ENCODE measurements at places on chromosomes 6 and 20. TPM values are rescaled to one million over a fixed set of nuclear protein-coding genes. Genes with fewer than 3 reads are reported as not detected.
A peak's percentile ranks its signal among the peaks of the same experiment; 100 is the strongest.

Gene FOXQ1
- 2.5 TPM for total RNA-seq

Gene SMPD2
- total RNA-seq = 14.8 TPM

Gene HDGFL1
- not detected for total RNA-seq

Gene TTK
- total RNA-seq = 4.4 TPM

Gene CNKSR3
- total RNA-seq = 5.4 TPM

- H3K4me1 ChIP-seq = peaks cover 5% of the 10 kb centered on the region
- no peak overlapping the region for H3K4me3 ChIP-seq
- H3K36me3 ChIP-seq = no peaks in the 10 kb centered on the region
- no peak overlapping the region for H3K27ac ChIP-seq
These were observed 404.2 kb upstream of the CITED2 start for GRCh38 chr6:139778688-139779087.

- H3K27ac ChIP-seq = no peak overlapping the region
- no peaks in the 10 kb centered on the region for H3K27me3 ChIP-seq
- no peaks in the 10 kb centered on the region for H3K4me1 ChIP-seq
- DNase-seq = no peak
These were observed 263.1 kb upstream of the HSF2 start for GRCh38 chr6:122136386-122136785.

DNA sequence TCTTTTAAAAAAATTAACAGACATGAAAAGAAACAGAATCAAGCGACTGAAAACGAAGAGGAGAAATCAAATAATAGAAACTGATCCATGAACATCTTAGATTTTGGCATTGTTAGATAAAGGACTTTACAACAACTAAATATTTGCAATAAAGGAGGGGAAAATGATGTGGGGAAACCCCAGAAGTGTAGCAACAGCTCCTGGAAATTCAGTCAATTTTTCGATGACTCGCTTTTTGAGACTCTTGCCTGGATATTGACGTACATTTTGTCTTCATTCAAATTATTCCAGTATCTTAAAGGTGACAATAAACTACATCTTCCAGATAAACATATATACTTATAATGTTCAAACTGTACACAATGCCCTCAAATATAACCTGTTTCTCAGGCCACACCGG, 44.1 kb downstream of the ADGB start:
- no peaks in the 10 kb centered on the region for H3K36me3 ChIP-seq
- no peak for DNase-seq
- no peak overlapping the region for H3K4me3 ChIP-seq
- no peaks in the 10 kb centered on the region for H3K27me3 ChIP-seq
- H3K4me1 ChIP-seq = no peaks in the 10 kb centered on the region
- H3K27ac ChIP-seq = no peak overlapping the region

- peaks cover 24% of the 10 kb centered on the region for H3K4me1 ChIP-seq
- H3K4me3 ChIP-seq = no peak overlapping the region
- H3K27ac ChIP-seq = peak overlapping the region; percentile 66
- H3K27me3 ChIP-seq = no peaks in the 10 kb centered on the region
These were observed 23.7 kb upstream of the TMEM14A start for GRCh38 chr6:52647199-52647598.

DNA sequence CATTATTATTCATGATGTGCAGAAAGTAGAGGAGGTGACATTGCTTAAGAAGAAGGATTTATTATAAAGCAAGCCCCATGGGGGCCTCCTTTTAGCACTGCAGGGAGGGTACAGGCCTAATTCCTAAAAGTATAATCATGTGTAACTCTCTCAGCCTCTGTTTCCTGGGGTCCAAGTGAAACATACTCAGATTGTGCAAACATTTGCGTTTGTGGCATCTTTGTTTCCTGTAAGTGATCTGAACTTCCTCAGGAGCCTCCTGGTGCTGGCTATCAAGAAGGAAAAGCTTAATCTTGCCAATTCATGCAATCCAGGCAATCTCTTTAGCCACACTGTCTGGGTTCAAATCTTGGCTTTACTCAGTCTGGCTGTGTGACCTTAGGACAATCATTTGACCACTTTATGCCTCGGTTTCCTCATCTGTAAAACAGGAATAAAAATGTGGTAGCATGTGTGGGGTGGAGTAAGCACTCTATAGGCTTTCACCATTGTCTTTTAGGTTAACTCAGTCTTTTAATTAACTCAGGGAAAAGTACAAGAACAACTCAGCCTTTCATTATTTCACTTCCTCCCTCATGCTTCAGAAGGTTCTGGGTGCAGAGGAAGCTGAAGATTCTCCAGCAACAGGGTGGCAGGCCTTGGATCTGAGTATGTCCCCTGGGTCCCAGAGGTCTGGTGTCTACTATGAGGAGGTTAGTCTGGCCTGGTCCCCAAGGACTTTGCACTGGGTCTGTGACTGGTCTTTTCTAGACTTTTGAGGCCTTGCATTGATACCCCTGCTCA, 831 bp upstream of the SIRPB2 start:
- H3K4me3 ChIP-seq = no peak overlapping the region
- H3K27me3 ChIP-seq = peaks cover 57% of the 10 kb centered on the region
- no peak for DNase-seq
- no peaks in the 10 kb centered on the region for H3K36me3 ChIP-seq

GRCh38 chr6:157173776-157174175, 149.5 kb downstream of the TMEM242 start:
- DNase-seq = no peak
- H3K4me1 ChIP-seq = no peaks in the 10 kb centered on the region
- no peaks in the 10 kb centered on the region for H3K27me3 ChIP-seq
- no peak overlapping the region for H3K27ac ChIP-seq
- no peak overlapping the region for H3K4me3 ChIP-seq

DNA sequence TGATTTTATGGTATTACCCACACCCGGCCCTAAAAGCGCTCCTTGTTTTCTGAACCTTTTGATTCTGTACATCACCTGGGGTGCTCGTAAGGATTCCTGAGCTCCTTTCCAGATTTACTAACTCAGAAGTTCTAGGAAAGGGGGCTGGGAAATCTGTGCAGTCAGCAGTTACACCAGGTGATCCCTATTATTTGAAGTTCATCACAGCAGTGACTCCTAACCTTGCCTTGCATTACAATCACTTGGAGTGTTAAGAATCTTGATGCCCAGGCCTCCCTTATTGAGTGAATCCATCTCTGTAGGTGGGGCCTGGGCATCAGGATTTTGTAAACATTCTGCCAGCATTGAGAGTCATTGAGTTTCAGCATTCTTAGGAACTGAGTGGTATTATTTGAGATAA, 44.7 kb downstream of the BMP6 start:
- H3K36me3 ChIP-seq = no peaks in the 10 kb centered on the region
- H3K4me3 ChIP-seq = no peak overlapping the region
- no peak for DNase-seq
- no peak overlapping the region for H3K27ac ChIP-seq

DNA sequence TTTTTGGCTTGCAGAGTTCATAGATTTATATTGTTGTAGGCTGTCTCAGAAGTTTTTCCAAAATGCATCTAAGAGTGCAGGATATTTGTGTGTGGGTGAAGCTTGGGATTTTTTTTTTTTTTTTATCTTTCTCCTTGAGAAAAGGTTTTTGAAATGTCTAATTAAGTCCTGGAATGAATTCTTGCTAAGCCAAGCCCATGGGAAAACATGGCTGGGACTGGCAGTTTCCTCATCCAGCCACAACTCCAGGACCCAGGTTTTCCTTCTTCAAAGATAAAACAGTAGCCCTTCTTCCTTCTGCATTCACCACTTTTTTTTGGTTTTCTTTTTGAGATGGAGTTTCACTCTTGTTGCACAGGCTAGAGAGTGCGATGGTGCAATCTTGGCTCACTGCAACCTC, 242.5 kb upstream of the JAG1 start:
- no peak overlapping the region for H3K27ac ChIP-seq
- H3K27me3 ChIP-seq = no peaks in the 10 kb centered on the region
- no peak for DNase-seq

DNA sequence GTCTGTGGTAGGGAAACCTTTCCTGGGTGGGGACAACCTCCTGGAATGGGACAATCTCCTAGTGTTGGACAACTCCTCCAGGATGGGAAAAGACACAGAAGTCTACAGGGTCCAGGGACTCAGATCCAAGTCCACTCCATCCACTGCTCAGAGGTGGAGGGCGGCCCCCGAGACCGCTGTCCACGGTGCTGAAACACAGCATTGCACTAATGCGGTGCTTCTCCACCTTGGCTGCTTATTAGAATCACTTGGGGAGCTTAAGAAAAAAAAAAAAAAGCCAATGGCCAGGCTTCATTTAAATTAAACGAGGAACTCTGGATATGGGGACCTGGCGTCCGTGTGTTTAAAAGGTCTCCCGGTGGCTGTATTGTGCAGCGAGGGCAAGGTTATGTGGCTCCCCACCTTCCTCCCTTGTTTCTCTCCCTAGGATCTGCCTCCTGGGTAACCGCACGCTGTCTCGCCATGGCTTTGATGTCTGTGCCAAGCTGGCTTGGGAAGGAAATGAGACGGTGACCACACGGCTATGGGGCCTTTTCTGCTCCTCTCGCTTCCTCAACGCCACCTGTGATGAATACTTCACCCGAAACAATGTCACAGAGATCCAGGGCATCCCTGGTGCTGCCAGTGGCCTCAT, 12.0 kb downstream of the SLC12A5 start:
- H3K27me3 ChIP-seq = no peaks in the 10 kb centered on the region
- H3K4me3 ChIP-seq = no peak overlapping the region
- no peak overlapping the region for H3K27ac ChIP-seq
- H3K4me1 ChIP-seq = no peaks in the 10 kb centered on the region
- no peaks in the 10 kb centered on the region for H3K36me3 ChIP-seq
- peak; percentile 78 for DNase-seq

GRCh38 chr6:108407904-108408827, 113.3 kb downstream of the AFG1L start:
- DNase-seq = no peak
- no peak overlapping the region for H3K4me3 ChIP-seq
- no peaks in the 10 kb centered on the region for H3K27me3 ChIP-seq

- no peak overlapping the region for H3K4me3 ChIP-seq
- H3K27ac ChIP-seq = no peak overlapping the region
- no peaks in the 10 kb centered on the region for H3K4me1 ChIP-seq
- no peaks in the 10 kb centered on the region for H3K27me3 ChIP-seq
- DNase-seq = no peak
These were observed 389.2 kb upstream of the FLRT3 start for GRCh38 chr20:14726591-14726990.

- no peak overlapping the region for H3K4me3 ChIP-seq
- H3K4me1 ChIP-seq = peaks cover 11% of the 10 kb centered on the region
- H3K36me3 ChIP-seq = peaks cover 29% of the 10 kb centered on the region
- no peaks in the 10 kb centered on the region for H3K27me3 ChIP-seq
- H3K27ac ChIP-seq = no peak overlapping the region
- DNase-seq = no peak
These were observed 12.1 kb downstream of the MICB start for GRCh38 chr6:31510007-31510406.
